ENCODE measurements at places on chromosomes 4 and X.

- peak; percentile 25 for DNase-seq
Observed at GRCh38 chr4:100372432-100372831, 145.4 kb downstream of the EMCN start.

GRCh38 chr4:88251924-88252323 lies 32.4 kb downstream of the PPM1K start:
- DNase-seq: no peak

GRCh38 chr4:42995343-42995944 lies 102.9 kb downstream of the GRXCR1 start:
- peak; percentile 24 for DNase-seq

DNA sequence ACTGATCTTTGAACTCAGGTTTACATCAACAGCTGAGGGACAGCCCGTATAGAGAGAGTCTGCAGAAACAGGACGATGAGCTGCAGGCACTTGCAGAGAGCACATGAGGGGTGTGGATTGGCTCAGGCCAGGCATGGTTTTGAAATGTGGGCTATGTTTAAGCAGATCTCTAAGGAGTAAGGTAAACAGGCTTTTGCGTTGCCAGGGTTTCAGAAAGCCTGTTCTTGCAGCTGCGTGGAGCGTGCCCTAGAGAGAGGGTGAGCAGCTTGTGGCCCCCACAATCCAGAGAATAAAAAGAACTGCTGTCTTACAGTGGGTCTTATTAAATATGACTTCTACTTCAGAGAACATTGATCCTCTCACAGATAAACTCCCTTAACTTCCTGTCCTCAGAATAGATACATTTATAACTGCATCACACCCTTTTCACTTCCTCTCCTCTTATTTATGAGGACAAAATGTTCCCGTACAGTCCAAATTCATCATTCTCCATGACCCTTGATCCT lies 64.1 kb downstream of the TMA16 start:
- no peak for DNase-seq

GRCh38 chrX:1763294-1763693 lies 148.4 kb downstream of the ASMT start:
- DNase-seq: no peak

DNA sequence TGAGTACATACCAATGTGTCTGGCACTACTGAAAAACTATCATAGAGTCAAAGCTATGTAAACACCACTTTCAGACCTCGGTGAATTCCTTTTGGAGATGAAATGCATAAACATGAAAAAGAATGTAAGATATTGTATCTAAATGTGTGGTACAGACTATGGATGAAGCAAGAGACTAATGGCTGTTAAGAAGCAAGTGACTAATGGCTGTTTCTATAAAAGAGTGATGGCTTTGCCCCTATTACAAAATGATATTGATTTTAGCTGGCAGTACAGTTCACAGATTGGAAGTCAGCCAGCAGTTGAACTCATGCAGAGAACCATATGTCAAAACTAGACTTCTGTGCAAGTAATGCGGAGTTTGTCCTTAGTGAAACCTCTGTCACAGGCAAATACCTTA lies 359.3 kb downstream of the GRXCR1 start:
- no peak for DNase-seq

Data from dermis microvascular lymphatic vessel endothelial cell (primary cell).